NCI-H1048 (cell line): ENCODE measurements at places on chromosomes 12 and 14.

- DNase-seq = no peak
Observed at GRCh38 chr12:113104953-113105510, 30.5 kb downstream of the RASAL1 start.

- no peak for DNase-seq
Observed at GRCh38 chr14:75113932-75114539, 12.8 kb downstream of the NEK9 start.

DNA sequence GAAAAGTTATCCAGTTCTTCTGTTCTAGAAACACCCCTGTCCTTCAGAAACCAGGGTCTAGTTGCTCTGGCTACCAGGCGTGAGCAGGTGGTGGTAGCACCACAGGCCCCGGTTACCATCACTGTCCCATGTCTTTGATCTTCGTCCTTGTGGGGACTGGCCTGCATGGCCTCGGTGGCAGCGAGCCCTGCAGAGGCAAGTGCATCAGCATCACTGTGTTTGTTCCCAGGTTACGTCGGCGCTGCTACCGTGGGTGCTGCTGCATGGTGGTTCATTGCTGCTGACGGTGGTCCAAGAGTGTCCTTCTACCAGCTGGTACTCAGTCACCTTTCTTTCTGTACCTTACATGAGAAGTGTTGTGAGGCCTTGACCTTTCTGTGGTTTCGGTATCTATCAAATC lies 58.9 kb downstream of the ANAPC7 start:
- no peak for DNase-seq

DNA sequence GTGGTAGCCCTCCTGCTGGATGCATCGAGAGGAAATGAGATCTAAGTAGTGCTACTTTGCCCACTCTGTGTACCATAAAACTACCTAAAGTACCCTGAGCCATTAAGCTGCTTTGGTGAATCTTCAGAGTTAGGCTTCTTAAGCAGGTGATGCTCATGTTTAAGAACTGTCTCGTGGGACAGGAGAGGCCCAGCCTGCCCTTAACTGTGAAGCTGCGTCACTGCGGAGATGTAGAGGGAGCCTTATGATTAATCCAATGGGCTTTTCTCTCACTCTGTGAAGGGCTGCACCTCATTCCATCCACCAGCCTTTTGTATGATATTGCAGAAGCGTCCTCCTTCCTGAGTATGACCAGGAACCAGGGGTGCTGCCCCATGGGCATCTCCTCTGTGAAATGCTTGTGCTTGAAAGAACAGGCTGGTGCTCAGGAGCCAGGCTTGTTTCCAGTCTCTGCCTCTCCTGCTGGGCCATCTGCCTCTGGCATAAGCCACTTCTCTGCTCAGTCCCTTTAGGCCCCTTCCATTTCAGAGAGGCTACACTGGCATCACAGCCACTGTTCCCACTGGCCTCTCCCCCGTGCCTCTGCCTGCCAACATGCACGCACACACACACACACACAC lies 6.8 kb upstream of the CCDC177 start:
- no peak for DNase-seq

DNA sequence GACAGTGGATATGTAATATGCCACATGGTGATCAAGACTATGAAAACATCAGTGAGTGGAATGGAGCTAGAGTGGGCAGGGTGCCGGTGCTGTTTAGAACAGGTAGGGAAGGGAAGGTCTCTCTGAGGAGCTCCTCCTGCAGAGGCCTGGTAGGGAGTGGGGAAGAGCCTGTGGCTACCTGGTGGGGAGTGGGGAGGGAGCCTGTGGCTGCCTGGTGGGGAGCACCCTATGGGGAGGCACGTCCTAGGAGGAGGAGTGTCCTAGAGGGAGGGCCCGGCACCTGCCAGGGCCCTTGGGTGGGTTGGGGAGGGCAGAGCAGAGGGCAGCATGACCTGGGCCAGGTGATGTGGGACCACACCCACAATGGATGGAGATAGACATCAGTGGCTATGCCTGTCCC lies 122.6 kb downstream of the ADGRD1 start:
- no peak for DNase-seq

DNA sequence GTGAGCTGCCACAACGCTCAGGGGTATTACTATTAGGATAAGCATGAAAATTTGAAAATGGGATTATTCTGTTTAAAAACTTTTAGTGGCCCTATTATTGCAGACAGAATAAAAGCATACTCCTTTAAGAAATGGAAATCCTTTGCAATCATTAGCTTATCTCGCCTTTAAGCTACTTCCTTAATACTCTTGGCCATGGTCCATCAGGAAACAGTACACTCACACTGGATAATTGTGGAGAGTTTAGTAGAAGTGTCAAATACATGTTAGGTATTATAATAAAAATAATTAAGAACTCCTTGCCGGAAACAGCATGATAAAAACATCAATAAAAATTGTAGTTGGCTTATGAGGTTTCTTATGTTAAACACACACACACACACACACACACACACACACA lies 100.4 kb upstream of the PPFIA2 start:
- DNase-seq = peak; percentile 9
